ENCODE measurements at places on chromosomes 12 and 14. TPM values are rescaled to one million over a fixed set of nuclear protein-coding genes. Genes with fewer than 3 reads are reported as not detected.

The MANSC1 gene
- total RNA-seq = 4.7 TPM

DNA sequence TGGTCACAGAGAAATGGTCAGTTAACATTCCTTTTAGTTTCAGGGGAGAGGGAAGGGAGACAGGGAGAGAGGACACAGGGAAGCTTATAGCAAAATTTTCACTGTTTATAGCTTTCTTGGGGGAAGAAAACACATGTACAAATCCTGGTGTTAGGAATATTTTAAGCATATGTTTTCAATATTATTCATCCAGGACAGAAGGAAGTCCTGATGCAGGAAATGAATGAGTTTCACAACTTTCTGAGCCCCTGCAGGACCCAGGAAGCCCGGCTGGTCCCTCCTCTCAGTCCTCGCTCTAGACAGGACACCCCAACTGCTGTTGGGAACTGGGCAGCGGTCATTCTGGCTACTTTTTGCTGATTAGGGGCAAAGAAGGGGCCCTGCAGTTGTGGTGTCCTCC, 71.1 kb upstream of the ZDHHC17 start:
- no peak for DNase-seq

DNA sequence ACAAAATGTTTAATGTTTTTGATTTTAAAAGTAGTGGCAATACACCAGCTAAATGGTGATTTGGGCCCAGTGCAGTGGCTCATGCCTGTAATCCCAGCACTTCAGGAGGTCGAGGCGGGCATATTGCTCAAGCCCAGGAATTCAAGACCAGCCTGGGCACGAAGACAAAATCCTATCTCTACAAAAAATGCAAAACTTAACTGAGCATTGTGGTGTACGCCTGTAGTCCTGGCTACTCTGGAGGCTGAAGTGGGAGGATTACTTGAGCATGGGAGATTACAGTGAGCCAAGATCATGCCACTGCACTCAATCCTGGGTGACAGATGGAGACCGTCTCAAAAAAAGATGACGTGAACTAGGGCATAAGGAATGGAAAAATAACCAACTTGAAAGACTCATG, 4.7 kb downstream of the RPL36AL start:
- no peak for DNase-seq

DNA sequence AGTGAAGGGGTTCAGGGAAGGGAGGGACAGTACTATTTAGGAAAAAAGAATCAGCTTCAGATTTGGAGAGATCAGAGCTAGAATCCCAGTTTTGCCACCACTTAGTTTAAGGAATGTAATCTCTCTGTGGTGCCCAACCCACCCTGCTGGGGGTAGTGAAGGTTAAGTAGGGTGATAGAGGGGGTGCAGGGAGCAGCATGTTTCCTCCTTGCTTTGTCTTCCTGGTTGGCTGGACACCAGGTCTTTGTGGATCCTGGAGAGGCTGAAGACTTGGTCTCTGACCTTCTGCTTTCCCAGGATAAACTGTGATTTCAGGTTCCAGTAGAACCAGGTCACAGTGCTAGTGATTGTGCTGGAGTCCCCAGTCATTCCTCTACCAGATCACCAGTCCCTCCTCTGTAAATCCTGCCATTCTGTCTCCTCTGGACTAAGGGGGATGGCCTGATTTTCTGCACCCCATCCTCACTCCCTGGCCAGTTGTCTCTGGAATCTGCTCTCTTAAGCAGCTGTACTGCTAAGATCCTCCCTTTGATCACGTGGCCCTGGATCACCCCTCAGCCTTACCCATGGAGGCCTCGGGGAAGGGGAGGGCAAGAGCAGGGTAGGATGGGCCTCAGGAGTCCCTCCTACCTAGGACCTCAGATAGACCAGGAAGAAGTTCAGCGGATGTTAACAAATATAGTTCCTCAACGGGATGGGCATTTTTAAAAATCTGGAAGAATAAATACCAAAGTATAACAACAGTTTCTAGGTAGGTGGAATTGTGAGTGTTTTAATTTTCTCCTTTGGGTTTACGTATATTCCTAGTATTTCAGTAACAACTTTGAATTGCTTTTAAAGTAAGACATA, 3.1 kb downstream of the MAP3K12 start:
- DNase-seq = peak; percentile 78

DNA sequence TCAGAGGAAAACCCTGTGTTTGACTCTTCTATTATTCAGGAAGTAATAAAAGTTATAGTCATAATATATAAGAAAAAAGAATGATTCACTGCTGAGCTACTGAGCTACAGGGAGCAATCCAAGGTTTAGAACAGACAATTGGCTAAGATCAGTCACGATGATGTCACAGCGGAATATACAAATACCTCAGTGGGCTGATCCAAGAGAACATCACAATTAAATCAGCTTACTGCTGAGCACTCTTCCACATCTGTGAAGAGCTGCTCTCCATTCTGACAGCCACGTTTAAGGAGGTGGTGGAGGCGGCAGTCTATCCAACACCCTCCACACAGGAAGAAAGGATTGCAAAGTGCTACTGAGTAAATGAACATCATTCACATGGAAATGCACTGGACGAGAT, 271.0 kb downstream of the APAF1 start:
- DNase-seq = no peak

- peak; percentile 86 for DNase-seq
Measured at GRCh38 chr12:11941606-11942337, 129.0 kb upstream of the BCL2L14 start.

DNA sequence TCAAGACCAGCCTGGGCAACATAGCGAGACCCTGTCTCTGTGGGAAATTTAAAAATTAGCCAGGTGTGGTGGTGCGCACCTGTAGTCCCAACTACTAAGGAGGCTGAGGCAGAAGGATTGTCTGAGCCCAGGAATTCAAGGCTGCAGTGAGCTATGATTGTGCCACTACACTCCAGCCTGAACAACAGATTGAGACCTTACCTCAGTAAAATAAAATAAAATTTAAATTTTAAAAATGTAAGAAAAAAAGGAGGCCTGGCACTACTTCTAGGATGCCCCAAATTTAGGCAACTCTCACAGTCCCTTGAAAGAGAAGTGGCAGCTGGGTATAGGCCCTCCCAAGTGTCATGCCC, 918 bp upstream of the INHBE start:
- DNase-seq = no peak

GRCh38 chr12:127270193-127270592, 996.8 kb upstream of the TMEM132C start:
- DNase-seq = peak; percentile 81

DNA sequence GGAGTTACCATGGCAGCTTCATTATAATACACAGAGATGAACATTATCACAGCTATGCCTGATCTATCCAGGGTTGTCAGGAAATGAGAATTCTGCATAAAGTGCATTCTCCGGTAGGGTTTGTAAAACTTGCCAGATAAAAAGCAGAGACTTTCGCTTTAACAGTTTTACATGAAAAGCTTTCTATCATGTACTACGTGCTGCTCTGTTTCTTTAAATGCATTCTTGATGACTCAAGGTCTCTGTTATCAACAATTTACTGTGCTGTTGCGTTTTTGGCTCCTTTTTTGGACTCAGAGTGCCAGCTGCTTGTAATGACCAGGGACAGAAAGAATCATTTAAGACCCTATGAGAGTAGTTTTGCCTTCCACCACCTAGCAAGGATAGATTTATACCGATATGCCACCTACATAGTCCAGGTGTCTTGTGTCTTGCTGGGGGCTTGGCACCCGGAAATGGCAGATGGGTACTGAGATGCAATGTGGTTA, 371.2 kb downstream of the BTG1 start:
- peak; percentile 50 for DNase-seq

DNA sequence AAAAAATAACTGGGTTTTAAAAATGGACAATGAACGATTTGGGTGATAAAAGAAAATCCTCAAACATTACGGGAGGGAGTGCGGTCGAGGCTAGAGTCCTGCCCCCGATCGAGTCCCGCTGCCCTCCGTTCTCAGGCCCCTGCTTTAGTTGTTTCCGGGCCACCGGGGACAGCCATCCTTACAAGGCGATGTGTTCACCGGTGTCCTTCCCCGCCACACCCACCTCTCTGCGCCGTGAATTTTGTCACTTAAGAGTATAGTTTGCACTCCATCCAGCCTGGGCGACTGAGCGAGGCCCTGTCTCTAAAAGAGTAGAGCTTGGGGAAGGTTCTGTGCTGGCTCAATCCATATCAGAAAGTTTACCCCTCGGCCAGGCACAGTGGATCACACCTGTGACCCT, 2.9 kb downstream of the ULK1 start:
- DNase-seq = peak; percentile 52
